ENCODE measurements at places on chromosomes 4 and X. TPM values are rescaled to one million over a fixed set of nuclear protein-coding genes. Genes with fewer than 3 reads are reported as not detected.

PCDH10 gene
- total RNA-seq: 1.7 TPM

COL4A5 gene
- 3.2 TPM for total RNA-seq

MAGEB2 gene
- total RNA-seq: not detected

CACNA1F gene
- total RNA-seq: 0.47 TPM

ARL9 gene
- total RNA-seq: 0.83 TPM

ASMT gene
- total RNA-seq: not detected

RIBC1 gene
- total RNA-seq: 0.64 TPM

- DNase-seq: no peak
Observed at GRCh38 chr4:119028296-119028695, 107.3 kb upstream of the MYOZ2 start.

DNA sequence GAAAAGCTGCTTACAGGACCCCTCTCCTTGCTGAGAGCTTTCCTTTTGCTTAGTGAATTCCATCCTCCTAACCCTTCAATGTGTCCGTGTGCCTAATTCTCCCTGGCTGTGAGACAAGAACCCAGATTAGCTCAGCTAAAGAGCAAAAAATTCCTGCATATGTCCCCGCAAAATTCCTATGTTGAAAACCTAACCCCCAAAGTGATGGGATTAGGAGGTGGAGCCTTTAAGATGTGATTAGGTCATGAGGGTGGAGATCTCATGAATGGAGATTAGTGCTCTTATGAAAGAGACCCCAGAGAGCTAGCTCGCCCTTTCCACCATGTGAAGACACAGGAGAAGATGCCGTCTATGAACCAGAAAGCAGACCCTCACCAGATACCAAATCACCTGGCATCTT, 503.0 kb upstream of the DIAPH2 start:
- DNase-seq: no peak

DNA sequence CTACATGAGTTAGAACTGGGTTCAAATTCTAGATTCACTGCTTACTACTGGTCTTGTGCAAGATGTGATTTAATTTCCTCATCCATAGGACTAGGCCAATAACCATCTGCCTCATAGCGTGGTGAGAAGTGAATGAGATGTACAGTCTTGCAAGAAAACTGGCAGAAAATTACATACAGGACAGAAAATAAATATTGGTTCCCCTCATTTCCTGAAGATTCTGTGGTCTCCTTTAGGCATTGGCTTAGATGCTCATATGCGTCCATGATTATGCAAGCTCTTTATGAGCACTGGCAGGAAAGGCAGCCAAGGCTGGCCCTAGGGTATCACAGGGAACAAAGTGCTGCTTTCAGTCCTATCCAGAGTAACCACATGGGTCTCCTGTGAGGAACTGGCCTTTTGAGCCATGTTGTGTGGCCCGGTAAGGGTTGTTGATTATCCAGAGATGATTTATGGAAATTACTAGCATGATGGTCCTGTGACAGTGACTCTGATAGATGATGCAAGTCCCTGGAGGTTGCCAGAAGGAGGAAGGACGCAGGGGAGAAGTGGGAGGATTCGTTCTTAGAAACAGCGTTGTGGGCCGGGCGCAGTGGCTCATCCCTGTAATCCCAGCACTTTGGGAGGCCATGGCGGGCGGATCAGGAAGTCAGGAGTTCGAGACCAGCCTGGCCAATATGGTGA, 9.9 kb upstream of the MOB1B start:
- peak; percentile 14 for DNase-seq

- no peak for DNase-seq
Observed at GRCh38 chrX:19839770-19840254, 47.6 kb downstream of the SH3KBP1 start.

GRCh38 chr4:80072228-80072743, 743 bp downstream of the ANTXR2 start:
- peak; percentile 67 for DNase-seq

- DNase-seq: no peak
Observed at GRCh38 chr4:113682730-113683537, 78.6 kb downstream of the CAMK2D start.

- DNase-seq: no peak
Observed at GRCh38 chrX:6266041-6266440, 37.4 kb upstream of the NLGN4X start.
